ENCODE measurements at places on chromosomes 5 and 9.

DNA sequence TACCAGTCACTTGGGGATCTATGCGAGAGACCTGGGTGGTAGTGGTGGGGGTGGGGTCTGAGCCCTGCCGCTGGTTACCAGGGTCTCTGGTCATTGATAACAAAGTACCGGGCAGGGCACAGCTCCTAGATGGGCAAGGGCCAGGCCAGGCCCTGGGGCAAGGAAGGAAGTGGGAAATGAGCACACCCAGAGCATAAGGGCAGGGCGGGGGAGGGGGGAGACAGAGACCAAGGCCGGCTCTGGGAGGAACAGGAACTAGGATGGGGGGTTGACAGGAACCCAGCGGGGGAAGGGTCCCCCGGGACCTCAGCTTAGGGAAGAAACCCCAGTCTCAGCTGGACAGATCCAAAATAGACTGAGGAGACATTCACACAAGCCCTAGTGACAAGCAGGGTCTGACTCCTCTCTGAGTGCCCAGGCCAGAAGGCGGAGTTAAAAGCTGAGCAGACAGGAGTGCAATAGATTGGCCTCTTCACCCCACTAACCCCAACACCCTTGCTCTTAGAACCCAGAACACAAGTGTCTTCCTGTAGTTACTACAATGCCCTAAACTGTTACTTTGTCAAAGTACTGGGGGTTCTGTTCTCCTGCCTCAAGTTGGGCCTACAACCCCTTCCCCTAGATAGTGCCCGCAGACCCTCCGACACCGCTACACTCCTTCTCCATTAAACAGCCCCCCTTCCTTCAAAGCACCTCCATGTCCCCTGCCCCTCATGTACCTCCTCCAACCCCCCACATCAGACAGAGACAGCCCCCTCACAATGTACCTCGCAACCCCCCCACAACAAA, 628 bp downstream of the ATOSB start:
- no peak for DNase-seq

GRCh38 chr9:82761956-82762355, 301.0 kb downstream of the RASEF start:
- DNase-seq, result no peak

- no peak for DNase-seq
Observed at GRCh38 chr5:140024928-140025327, 18.2 kb downstream of the NRG2 start.

DNA sequence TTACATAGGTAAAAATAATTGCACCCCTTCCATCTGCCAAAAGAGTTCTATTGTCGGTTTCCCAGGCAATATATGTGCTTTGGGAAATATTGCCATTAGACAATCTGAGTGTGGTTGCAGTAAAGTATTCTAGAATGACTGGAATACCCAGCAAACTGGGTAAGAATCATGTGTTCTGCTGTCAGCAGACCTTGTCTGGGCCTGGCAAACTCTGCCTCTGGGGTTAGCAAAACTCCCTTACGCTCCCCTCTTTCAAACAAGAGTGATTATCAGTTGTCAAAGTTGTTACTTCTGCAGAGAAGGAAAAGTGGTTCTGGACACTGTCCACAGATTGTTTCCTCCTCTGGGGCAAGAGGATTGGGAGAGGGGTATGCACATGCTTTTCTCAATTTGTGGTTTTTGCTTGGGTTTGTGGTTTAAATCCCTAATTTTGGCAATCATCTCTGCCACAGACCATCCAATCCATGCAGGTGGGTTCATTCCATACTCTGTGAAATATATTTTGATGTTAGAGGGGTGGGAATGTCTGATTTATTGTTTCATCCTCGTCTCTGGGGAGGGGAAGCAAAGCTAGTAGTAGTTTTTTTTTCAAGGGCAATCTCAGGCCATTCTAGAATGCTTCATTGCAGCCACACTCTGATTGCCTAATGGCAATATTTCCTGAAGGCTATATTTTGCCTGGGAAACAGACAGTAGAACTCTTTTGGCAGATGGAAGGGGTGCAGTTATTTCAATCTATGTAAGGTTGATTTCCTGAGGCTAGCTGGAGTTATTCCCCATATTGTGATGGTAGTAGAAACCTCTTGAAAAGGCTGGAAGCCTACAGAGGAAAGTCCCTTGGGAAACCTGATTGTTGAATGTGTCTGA, 24.0 kb upstream of the TNFSF15 start:
- no peak for DNase-seq

GRCh38 chr5:170632266-170632984, 128.6 kb downstream of the KCNIP1 start:
- DNase-seq, result no peak

DNA sequence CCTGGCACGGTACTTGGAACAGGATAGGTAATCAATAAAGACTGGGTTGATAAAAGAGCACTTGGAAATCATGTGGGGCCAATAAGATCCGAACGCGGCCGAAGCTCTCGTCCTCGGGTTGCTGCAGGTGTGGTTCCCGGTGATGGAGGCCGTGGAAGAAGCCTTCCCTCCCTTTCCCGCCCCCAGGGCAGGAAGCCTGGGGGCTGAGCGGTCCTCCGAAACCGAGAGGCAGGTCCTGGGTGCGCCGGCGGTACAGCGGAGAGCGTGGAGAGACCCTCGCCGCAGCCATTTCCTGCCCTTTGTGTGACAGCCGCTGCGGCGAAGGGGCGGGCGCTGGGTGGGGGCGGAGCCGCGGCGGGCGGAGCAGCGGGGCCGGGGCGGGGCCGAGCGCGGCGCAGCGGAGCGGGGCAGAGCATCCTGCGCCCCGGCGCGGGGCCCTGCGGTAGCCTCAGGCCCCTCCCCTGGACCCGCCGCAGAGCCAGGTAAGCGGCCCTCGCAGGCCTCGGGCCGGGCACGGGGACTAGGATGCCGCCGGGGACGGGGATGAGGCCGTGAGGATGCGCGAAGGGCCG, at the start of gene CYFIP2:
CYFIP2 (plus strand) TSS at position 410 of the 572 bp plus-strand sequence. CDS start 19,239 bp downstream, outside the sequence.
- peak; percentile 68 for DNase-seq

- no peak for DNase-seq
Observed at GRCh38 chr5:66807743-66808142, 211.6 kb downstream of the MAST4 start.

- DNase-seq, result no peak
Observed at GRCh38 chr9:81824802-81825730, 103.2 kb upstream of the SPATA31D4 start.

DNA sequence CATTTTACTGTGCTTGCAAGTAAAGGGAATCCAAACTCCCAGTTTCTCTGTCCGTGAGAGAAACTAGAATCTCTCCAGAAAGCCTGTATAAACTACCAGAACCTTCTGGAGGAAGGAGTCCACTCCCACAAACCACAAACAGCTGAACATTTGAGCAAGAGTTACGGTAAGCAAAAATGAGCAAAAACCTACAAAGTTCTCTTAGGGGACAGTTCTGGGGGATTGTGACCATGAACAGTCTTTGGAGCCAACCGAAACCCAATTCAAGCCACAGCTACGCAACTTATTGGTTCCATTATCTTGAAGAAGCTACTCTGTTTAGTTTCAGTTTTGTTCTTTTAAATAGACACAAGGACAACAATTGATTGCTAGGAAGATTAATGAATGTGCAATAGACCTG, 330.6 kb downstream of the ASTN2 start:
- no peak for DNase-seq

- DNase-seq, result no peak
Observed at GRCh38 chr5:93579692-93580062, 1.3 kb downstream of the NR2F1-AS1 start.

DNA sequence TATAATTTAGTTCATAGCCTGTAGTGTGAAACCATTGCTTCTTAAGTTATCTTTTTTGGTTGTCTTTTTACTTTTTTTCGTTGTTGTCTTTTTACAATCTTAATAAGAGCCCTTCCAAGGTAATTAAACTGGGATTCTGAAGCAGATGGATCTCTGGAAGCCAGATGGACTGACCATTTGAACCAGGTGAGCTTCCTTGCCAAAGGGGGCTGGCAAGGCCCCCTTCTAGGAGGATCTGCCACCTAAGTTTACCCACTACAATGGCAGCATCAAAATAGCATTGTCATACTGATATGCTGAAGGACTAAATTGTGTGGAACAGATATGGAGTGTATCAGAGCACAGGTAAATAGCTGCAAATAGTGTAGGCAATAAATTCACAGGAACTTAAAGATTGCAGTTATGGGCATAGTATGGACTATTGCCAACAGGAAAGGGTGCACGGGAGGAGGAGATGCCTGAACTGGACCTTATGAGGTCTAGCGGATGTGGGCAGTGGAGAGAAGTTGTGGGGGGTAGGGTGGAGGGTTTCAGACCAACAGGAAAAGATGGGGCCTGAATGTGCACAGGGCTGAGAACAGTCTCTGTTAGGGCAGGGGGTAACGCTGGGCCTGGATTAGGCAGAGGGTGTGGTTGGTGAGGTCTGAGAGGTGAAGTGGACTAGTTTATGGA, 61.5 kb upstream of the CTXN3 start:
- DNase-seq, result no peak

- DNase-seq, result no peak
Observed at GRCh38 chr9:10144355-10144754, 468.4 kb downstream of the PTPRD start.

- no peak for DNase-seq
Observed at GRCh38 chr9:138105123-138105415, 227.5 kb downstream of the CACNA1B start.

DNA sequence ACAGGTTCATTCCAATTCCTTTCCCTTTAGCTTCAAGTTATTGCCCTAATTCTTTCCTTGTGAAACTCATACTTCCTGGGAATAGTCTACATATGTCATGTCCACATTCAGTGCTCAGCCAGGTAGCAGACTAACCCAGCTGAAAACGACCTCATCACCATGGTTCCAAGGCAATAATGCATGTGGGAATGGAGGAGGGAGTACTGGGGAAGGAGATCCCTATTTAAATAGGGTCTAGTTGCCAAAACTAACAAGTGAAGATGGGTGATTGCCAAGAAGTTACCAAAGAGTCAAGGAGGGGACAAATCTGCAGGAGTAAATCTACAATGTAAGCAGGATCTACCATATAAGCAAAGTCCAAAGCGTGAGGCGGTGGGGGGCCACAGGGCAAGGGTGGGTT, 47.3 kb upstream of the MCTP1 start:
- no peak for DNase-seq

DNA sequence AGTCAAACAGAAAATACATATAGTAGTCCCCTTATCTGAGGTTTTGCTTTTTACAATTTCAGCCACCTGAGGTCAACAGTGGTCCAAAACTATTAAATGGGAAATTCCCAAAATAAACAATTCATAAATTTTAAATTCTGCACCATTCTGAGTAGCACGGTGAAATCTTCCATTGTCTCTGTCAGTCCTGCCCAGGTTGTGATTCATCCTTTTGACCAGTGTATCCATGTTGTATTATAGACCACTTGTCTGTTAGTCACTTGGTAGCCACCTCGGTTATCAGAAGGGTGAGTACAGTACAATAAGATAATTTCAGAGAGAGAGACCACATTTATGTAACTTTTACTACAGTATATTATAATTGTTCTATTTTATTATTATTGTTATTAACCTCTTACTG, 2.8 kb downstream of the CCDC152 start:
- DNase-seq, result no peak

GRCh38 chr5:40599676-40600075, 80.0 kb upstream of the PTGER4 start:
- DNase-seq, result no peak

GRCh38 chr5:76099286-76099702, 16.1 kb downstream of the SV2C start:
- no peak for DNase-seq

- no peak for DNase-seq
Observed at GRCh38 chr5:72013766-72014624, 93.3 kb upstream of the MAP1B start.

- DNase-seq, result no peak
Observed at GRCh38 chr9:127112056-127112455, 10.4 kb downstream of the ANGPTL2 start.

- DNase-seq, result no peak
Observed at GRCh38 chr5:50964746-50965653, 298.6 kb downstream of the PARP8 start.

DNA sequence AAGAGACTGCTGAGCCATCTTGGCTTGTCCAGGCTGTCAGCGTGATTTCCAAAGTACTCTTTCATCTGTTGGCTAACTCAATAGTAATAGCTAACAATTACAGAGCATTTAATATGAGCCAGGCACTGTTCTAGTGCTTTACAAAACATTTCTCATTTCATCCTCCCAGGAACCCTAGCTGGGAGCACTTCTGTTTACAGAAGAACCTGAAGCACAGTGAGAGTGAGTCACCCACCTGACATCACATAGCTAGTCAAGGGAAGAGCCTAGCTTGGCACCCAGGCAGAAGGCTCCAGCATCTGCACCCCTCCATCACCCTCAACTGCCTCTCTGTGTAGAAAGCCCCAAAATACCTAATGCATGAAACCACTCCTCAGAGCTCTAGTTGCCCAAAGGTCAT, 57.5 kb upstream of the IQGAP2 start:
- DNase-seq, result no peak

DNA sequence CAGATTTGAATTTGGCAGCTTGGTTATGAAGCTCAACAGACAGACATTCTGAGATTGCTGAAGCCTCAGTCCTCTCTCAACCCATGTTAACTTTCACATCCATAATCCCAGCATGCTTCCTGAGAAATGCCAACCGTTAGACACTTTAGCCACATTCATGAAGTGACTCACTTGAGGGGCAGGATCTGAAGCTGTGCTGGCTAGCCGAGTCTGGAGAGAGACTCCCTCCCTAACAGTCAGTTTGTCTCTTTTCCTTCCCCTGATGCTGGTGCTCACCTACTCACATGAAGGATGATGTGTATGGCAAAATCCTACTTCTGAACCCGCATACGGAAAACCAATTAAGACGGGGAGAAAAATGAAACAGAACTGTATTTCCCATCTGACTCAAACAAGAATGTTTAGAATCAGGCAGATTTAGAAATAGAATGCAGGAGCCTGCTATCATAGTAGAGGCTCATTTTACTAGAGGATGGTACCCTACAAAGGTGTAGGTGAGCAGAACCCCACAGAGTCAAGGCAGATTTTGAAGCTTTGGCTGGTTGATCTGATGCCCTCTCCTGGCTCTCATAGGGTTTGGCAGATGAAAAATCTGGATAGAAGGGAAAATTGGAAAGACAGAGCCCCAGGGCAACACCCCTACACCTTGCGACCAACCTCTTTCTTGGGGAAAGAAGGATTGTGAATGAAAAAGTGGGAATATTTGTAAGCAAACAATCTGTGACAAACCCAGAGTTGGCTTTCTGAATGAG, 150.9 kb upstream of the LHFPL2 start:
- DNase-seq, result no peak

DNA sequence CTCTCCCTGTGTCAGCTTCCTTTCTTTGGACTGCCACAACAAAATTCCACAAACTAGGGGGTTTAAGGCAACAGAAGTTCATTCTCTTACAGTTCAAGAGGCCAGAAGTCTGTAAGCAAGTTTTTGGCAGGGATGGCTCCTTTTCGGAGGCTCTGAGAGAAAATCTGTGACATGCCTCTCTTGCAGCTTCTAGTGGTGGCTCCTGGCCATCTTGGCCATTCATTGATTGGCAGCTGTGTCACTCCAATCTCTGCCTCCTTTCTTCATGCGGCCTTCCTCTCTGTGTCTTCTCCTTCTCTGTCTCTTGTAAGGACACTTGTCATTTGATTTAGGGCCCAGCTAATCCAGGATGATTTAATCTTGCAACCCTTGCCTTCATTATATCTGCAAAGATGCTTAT, 2.0 kb upstream of the NEUROG1 start:
- no peak for DNase-seq
